HuH-7 (cell line): ENCODE measurements at places on chromosomes 2 and 18.

DNA sequence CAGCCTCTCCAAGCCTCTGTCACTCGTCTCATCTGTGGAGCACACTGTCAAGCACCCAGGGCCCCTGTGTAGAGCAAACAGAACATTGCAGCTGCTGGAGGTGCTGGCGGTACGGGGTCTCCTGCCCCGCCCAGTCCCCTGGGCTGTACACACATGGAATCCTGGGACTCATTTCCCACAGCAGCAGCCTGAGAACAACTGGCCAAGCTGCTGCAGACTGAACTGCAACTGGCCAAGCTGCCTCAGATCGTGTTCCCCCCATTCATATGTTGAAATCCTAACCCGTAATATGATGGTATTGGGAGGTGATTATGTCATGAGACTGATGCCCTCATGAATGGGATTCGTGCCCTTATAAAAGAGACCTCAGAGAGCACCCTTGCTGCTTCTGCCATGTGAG, 130.5 kb downstream of the NCK2 start:
- peak; percentile 58 for DNase-seq

GRCh38 chr18:62157843-62158242, 29.0 kb downstream of the PIGN start:
- no peak for DNase-seq

GRCh38 chr2:5250482-5250881, 441.7 kb upstream of the SOX11 start:
- DNase-seq, result no peak

- DNase-seq, result no peak
Observed at GRCh38 chr2:16103614-16104314, 163.4 kb downstream of the MYCN start.

- no peak for DNase-seq
Observed at GRCh38 chr2:240599141-240599583, 12.6 kb downstream of the CAPN10 start.

DNA sequence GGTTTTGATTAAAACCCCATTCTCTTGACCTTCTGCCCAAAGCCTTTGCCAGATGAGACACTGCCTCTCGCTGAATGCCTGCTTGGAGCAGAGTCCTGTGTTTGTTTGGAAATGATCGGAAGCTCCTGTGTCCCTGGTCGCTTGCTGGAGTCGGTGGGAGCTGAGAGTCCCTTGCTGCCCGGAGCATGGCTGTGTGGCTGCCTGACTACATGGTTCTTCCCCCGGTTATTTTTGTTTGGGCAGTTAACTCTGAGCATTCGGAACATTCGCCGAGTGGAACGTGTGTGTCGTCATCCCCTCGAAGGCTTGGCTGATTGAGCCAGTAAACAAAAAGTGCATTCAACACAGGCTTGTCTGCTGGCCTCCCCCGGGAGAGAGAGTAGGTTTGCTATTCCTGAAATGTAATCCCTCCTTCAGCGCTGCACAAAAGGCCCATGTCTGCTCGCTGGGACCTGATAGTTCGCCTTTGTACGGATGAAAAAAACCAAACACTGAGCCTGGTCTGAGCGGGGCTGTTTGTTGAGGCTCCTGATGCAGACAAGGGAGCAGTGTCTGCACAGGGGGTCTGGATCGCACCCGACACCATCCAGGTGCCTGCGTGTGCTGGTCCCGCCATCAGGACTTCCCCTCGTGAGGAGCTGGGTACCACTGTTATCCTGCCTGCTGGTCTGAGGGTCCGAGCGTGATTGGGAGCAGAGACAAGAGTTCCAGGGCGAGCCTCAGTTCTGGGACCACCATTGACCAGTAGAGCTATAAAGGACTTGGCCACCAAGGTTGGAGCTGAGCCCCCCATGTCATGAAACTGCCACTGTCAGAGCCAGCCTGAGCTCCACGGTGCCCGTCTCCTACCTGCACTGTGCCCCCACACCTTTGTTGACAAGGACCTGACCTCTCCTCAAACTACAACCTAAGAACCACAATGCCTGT, 83.8 kb downstream of the AGAP1 start:
- peak; percentile 66 for DNase-seq
